ENCODE measurements at places on chromosomes 11 and 22.

DNA sequence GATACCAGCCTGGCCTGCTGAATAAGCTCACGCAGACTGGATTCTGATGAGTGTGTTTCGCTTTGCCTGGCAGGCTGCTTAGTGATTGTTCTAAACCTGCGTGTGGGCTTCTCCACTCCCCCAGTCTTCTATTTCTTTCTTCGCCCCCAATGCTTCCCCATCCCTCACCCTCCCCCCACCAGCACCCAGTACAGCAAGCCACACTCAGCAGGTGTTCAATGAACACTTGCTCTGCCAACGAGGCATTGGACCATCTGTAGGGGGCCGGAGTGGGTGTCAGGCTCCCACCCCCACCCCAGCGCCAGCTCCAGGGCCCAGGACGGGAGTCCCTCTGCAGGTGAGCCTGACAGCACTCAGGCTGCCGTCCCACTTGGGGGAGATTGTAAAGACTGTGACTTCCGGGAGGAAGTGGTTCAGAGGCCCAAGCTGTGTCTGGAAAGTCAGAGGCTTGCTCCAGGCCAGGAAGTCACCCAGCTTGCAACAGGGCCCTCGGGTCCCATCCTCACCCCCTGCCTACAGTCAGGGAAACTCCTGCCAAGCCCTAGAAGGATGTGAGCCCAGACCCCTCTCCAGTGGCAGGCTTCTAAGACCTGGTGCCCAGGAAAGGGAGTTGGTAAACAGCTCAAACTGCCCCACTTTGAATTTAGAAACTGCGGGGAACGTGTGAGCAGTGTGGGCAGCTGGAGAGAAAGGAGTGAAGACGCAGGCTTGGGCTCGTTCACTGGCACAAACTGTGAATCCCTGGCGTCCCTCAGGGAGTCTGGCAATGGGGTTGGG is 66.3 kb upstream of the PRDM11 start:
- peak; percentile 59 for DNase-seq

- DNase-seq, result no peak
These were observed 48.8 kb downstream of the GDPD4 start for GRCh38 chr11:77252555-77253270.

DNA sequence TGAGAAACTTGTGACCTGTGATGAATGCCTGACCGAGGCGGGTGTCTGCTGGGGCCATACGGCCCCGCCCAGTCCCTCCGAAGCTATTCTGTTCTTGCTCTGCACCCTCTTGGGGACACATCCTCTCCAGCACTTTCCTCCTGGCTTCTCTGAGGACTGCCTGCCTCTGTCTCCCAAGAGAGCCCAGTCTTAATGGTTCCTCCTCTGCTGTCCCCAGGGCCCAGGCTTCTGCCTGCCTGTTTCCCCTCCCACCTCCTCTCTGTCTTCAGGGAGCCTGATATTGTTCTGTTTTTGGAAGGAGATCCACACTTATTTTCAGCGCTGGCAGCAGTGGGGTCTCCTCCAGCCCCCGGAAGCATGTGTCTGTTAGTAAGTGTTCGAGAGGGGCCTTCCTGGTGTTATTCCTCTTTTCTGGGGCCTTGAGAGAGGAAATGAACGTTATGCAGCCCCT is 18.7 kb downstream of the SYNGR1 start:
- DNase-seq, result peak; percentile 19

DNA sequence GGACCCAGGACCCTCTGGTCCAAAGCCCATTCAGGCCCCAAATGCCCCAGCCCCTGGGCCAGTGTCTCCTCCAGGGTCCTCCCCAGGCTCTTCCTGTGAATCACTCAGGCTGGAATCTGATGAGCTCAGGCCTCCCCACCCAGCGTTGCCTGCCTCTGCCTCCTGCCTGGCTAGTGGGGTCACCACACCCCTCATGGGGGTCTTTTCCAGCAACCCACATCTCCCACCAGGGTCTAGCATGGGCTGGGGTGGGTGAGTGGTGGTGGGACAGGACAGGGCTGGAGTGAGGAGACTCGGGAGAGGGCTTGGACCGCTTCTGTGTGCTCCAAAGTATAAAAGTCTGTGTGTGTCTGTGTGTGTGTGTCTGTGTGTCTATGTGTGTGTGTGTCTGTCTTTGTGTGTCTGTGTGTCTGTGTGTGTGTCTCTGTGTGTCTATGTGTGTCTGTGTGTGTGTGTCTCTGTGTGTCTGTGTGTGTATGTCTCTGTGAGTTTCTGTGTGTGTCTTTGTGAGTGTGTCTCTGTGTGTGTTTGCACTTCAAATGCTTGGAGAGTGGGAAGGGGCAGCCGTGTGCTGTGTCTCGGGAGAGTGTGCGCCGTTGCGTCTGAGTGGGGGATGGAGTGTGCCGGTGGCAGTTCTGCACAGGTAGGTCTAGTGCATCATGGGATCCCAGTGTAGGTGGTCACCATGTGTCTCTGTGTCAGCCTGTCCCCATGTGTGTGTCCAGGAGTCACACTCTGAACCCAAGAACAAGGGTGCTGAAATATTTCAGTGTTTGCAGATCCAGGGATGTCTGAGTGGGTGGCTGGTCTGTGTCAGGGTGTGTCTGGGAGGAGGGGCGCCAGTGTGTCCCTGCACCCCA is 8.8 kb downstream of the RIN1 start:
- DNase-seq, result no peak

GRCh38 chr11:125923012-125923579 is 18.8 kb downstream of the DDX25 start:
- peak; percentile 55 for DNase-seq

DNA sequence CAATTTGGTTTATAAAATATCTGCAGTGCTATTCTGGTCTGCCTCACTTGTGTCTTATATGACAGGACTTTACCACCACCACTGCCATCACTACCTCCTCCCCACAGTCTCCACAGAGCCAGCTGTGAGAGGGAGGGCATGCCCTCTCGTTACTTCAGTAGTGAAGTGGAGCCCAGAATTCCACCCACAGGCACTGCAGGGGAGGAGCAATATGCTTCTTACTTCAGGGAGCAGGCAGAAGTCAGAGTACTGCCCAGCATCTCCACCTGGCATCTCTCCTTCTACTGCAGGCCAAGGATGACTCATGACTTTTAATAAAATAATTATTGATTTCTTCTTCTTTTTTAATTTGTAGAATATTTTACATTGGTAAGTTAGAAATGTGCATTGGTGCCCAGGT is 255.5 kb downstream of the DYNC2H1 start:
- DNase-seq, result no peak

- DNase-seq, result no peak
These were observed 31.1 kb upstream of the ABCC8 start for GRCh38 chr11:17507773-17508172.

GRCh38 chr11:36389811-36390210 is 93.7 kb downstream of the PRR5L start:
- DNase-seq, result no peak

GRCh38 chr22:31789803-31790202 is 36.0 kb downstream of the DEPDC5 start:
- DNase-seq, result no peak

DNA sequence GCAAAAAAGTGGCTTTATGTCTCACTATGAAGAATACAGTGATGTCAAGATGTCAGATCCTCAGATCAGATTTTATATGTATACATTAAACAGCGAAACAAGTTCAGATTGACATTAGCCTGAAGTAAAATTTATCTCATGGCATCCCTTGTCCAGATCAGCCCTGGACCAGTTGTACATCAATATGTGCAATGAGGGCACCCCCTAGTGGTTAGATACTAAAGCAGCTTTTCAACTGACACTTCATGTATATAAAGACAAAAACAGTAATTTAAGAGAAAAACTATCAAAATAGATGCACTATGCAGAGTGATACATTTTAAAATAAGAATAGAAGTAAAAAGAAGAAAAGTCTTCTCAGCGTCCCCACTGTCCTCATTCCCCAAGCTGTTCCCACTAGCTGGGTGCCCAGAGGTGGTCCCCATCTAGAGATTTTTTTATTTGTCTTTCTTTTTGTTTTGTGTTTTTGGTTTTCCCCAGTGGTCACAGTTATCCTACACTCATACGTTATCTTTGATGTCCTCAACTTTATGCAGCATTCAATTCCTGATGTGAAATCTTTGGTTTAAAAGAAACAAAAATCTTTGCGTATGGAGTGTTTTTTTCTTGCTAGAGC is 2193.4 kb upstream of the RAG2 start:
- peak; percentile 39 for DNase-seq

- no peak for DNase-seq
These were observed 7.8 kb downstream of the SIGIRR start for GRCh38 chr11:406796-407650.

- DNase-seq, result no peak
These were observed 6.3 kb downstream of the CEP164 start for GRCh38 chr11:117333917-117334316.

DNA sequence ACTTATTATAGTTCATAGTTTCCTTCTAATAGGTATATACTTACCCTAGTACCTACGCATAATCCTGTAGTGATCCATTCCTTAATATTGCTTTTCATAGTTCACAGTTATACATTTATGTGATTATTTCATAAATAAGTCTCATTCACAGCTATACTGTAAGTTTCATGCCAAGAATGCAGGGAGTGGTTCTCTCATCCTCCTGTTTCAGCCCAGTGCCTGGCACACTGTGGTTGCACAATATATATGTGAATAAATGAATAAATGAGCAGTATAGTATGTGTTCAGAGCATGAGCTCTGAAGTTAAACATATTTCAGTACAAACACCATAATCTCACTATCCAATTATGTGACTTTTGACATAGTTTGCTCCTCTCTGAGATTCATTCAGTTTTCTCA is 115.8 kb downstream of the MAML2 start:
- no peak for DNase-seq

GRCh38 chr11:132590554-132590953 is 941.7 kb downstream of the OPCML start:
- DNase-seq, result no peak

GRCh38 chr22:23218867-23219251 is 38.5 kb downstream of the BCR start:
- DNase-seq, result peak; percentile 91

- peak; percentile 16 for DNase-seq
These were observed 768.4 kb downstream of the JRKL start for GRCh38 chr11:97158243-97158642.
